ENCODE measurements at places on chromosomes 2 and 18.

DNA sequence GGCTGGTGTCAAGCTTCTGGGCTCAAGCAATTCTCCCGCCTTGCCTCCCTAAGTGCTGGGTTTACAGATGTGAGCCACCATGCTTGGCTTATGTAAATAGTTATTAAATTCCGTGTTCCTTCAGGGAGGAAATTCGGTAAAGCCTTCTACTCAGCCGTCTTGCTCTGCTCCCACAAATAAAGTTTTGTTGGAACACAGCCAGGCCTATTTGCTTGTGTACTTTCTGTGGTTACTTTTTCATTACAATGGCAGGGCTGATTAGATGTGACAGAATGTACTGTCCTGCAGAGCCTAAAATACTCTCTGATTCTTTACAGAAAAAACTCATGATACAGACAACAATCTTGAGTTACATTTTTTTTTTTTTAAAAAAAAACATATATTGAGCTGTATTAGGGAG is 68.8 kb upstream of the TACR1 start:
- DNase-seq: no peak

GRCh38 chr2:187453078-187453641 is 5.1 kb upstream of the CALCRL start:
- DNase-seq: peak; percentile 43

- no peak for DNase-seq
Measured at GRCh38 chr2:114001937-114002336, 112.0 kb downstream of the ACTR3 start.

DNA sequence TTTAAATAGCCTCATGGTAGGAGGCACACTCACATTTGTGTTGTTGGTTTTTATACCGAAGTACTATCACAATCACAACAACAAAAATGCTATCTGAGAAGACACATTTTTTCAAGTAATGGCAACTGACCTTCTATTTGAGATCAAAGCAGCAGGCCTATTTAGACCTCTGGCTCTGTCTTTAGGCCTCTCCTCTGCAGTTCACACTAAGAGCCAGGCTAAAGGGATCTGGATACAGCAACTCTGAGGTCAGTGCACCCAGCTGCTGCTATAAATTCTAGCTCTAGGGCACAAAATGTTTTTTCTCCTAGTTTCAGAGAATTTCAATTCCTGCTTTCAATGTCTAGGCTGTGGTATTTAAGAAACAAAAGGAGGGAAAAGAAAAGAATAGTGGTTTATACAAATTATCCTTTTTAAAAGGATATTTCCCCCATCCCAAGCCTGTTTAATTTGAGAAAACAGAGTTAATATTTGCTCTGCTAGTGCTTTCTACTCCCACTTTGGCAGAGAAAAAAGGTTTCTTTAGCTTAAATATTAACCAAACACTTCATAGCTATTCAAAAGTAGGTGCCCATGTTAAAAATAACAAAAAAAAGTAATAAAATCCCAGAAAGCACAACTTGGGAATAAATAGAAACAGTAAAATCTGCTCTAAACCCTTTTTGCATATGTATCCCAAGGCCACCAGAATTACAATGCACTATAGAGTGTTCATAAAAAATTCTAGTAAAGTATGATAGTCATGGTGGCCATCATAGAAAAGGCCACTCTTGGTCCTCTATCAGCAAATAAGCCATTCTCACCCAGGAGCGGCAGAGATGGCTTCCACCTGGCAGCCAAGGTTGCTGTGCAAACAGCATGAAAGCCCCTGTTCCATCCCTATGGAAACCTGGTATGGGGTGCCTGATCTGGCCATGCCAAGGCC is 293.6 kb upstream of the SESTD1 start:
- no peak for DNase-seq

- DNase-seq: no peak
Measured at GRCh38 chr18:28088477-28088876, 88.5 kb downstream of the CDH2 start.

- no peak for DNase-seq
Measured at GRCh38 chr2:79437433-79438267, 75.2 kb upstream of the CTNNA2 start.

- DNase-seq: peak; percentile 60
Measured at GRCh38 chr2:85905187-85905666, 16.4 kb upstream of the ST3GAL5 start.

GRCh38 chr2:180324182-180324581 is 317.1 kb upstream of the CWC22 start:
- no peak for DNase-seq

- DNase-seq: peak; percentile 49
Measured at GRCh38 chr2:183207110-183207509, 82.9 kb downstream of the NUP35 start.

DNA sequence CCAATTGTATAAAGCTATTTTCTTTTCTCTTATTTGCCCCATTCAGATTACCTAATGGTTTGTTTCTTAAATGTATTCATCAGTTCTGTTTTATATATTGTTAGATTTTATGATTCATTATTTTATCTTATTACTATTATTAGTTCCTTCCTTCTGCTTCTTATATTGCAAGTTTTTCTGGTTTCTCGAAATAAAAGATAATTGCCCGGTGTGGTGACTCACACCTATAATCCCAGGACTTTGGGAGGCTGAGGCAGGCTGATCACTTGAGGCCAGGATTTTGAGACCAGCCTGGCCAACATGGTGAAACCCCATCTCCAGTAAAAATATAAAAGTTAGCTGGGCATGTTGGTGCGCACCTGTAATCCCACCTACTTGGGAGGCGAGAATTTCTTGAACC is 37.8 kb downstream of the ANTXR1 start:
- no peak for DNase-seq

DNA sequence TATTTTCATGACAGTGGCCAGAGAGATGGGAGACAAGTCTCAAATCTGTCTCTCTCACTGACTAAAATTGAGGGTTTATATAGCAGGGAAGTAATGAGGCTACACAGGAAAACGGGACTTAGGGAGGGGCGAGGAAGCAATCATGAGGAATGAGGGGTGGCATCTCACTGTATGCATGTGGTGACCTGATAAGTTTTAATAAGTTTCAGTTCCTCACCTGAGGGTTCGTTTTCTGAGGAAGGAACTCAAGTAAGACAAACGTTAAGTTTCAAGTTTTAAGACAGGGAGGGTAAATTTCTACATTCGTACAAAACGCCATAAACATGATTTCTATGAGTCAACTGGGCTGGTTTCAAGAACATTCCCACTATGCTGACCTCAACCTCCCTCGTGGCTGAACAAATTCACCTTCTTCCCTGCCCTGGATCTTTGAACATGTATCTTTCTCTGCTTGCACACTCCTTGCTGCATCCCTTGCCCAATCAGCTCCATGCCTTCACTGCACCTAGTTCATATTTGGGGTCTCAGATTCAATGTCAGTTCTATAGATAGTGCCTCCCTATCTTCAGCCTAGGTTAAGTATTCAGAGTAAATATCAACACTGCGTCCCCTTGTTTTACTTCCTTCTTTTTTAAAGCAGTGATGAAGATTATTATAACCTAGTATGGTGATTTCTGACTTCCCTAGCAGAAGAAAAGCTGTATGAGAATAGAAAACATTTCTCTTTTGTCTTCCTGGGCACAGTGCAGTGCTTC is 53.3 kb upstream of the CNTNAP5 start:
- no peak for DNase-seq

GRCh38 chr2:156405586-156405985 is 30.6 kb upstream of the GPD2 start:
- DNase-seq: peak; percentile 21

DNA sequence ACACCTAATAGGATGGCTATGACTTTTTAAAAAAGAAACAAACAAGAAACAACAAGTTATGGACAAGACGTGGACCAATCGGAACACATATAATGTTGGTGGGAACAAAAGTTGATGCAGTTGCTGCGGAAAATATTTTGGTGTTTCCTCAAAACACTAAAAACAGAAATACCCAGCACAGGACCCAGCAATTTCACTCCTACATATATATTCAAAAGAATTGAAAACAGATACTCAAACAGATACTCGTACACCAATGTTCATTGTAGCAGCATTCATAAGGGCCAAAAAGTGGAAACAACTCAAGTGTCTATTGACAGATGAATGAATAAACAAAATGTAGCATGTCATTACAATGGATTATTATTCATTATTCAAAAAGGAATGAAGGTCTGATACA is 12.1 kb downstream of the CCDC141 start:
- DNase-seq: no peak

GRCh38 chr18:59646228-59646962 is 50.8 kb downstream of the CCBE1 start:
- DNase-seq: peak; percentile 39

- no peak for DNase-seq
Measured at GRCh38 chr2:191100216-191100615, 50.6 kb downstream of the STAT4 start.

GRCh38 chr2:101251844-101252407 is 760 bp upstream of the CNOT11 start:
- peak; percentile 2 for DNase-seq

DNA sequence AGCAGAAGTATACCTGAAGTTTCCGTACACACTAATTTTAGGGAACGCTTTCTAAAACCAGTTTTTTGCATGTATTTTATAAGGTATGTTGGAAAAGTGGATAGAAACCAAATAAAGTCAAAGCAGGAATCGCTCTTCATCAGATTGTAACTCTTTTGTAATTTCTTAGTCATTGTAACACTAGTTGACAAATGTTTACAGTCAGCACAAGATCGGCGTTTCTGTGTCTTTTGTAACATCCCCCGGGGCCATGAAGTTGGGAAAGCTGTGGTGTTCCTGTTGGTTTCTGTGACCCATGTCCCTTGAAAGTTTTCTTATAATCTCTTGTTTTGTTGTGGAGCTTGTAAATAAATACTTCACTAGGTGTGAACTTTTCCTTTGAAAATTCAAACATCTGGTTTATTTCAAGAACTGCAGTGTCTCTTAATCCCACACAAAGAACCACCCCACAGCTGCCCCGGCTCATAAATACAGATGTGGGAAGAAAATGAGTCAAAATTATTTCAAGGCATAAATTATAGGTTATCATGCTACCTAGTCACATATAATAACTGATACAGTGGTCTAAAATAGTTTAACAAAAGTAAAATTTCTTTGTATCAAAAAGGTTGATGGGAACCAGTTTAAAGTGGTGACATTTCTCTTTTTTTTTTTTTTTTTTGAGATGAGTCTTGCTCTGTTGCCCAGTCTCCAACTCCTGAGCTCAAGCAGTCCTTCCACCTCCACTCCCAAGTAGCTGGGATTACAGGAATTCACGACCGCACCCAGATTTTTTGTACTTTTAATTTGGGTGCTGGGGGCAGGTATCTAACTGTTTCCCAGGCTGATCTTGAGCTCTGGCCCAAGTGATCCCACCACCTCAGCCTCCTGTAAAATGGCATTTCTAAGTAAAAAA is 751 bp upstream of the NMI start:
- peak; percentile 66 for DNase-seq

GRCh38 chr2:175282886-175283285 is 101.4 kb upstream of the ATP5MC3 start:
- DNase-seq: no peak

DNA sequence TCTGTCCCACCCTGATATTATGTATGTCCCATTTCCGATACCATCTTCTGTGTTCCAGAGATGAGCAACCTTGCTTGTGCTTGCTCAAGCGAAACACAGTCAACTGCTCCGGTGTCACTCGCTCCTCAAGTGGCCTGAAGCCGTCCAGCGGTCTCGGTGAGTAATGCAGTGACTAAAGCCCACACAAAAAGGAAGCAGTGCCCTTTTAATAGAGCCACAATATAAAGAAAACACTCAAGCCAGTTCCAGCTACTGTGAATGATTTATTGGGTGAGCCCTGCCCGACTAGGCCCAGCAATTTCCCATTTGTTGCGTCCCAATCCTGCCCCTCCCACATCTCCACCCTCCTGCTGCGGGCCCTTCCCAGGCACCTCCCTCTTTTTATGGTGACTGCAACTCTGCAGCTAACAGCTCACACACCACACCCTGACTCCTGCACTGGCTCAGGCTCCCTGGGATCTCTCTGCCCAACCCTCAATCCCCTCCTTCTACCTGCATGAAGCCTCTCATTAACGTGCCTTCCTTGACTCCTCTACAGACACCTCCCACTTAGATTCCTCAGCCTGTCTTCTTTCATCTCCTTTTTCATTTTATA is 44.2 kb upstream of the DSC1 start:
- DNase-seq: no peak

DNA sequence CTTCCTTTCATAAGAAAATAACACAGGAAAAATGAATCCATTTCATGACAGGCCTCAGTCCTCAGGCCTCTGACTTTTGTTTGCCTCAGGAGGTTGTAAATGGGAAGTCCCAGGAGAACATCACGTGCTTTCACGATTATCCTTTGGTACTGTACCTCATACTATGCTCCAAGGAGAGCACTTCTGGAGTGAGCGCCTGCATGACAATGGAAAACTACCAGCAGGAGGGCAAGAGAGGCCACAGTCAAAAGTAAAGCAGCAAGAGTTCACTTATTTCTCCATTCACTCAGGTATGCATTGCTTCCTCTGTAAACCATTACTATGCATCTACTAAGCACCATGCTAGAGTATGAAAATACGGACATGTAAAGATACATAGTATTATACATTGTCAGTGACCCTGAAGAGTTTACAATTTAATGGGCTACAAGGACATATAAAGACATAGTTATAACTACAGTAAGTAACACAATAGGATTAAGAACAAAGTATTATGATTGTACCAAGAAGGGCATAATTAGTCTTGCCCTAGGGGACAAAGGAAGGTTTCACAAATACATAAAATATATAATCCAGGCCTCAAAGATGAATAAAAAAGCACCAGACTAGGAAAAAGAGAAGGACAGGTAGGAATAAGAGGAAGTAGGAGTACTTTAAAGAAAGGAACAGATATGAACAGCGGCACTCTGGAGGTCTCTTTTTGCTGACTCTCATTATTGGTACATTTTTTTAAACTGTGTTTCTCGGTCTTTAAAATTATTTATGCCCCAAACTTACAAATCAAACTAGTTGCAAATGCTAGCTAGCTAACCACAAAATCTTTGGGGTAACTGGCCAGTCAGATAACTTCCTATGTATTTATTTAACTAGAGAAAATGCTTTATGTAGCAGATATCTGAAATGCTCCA is 806.7 kb downstream of the NRXN1 start:
- DNase-seq: no peak

GRCh38 chr2:20050104-20050645 is 1.3 kb downstream of the LAPTM4A start:
- peak; percentile 64 for DNase-seq

- no peak for DNase-seq
Measured at GRCh38 chr2:16246911-16247310, 306.6 kb downstream of the MYCN start.

DNA sequence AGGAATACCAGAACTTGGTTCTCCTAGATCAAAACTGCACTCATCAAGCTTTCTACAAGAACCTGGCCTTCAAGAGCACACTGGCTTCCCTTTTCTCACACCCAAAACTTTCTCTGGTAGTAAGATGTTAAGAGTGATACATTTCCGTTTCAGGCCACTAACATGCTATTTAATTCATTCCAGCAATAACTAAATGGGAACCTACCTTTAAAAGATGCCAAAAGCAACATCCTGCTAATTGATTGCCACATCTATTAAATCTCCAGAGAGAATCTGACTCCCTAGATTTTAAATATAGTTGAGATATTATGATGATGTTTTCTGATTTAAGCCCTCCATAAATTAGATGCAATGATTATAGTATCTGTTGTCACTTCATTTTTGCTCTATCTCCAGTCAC is 71.6 kb downstream of the KCTD18 start:
- DNase-seq: peak; percentile 26

Measured in EH (cell line).